Dermis microvascular lymphatic vessel endothelial cell (primary cell): ENCODE measurements at places on chromosomes 1 and 21.

DNA sequence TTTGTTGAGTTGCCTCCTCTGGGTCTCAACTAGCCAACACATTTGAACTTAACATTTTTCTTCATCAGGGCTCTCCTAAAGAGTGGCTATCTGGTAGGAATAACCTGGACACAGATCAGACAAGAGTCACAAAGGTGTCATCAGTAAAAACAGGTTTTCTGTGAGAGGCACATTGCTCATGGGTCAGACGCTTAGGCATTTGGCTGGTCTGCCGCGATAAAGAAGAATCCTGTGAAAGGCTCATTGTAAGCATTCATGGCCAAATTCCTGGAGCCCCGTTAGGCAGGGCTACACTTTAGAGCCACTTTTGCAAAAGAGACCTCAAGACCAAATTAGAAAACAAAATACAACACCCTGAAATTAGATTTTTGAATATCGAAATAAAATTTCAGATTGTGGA lies 64.2 kb upstream of the PDE4B start:
- DNase-seq, result no peak

DNA sequence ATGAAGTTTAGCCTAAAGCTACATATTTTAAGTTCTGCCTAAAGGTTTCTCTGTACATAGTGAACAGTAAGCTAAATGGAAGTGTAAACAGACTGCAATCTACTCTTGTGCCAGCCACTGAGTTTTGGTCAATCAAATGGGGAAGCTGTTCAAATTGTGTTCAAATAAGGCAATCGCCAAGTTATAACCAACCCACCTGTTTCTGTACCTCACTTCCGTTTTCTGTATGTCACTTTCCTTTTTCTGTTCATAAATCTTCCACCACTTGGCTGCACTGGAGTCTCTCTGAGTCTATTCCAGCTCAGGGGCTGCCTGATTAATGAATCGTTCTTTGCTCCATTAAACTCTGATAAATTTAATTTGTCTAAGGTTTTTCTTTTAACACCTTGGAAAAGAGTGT lies 10.8 kb upstream of the THEM4 start:
- DNase-seq, result no peak

- DNase-seq, result no peak
Measured at GRCh38 chr1:227886503-227886961, 61.2 kb downstream of the WNT9A start.

DNA sequence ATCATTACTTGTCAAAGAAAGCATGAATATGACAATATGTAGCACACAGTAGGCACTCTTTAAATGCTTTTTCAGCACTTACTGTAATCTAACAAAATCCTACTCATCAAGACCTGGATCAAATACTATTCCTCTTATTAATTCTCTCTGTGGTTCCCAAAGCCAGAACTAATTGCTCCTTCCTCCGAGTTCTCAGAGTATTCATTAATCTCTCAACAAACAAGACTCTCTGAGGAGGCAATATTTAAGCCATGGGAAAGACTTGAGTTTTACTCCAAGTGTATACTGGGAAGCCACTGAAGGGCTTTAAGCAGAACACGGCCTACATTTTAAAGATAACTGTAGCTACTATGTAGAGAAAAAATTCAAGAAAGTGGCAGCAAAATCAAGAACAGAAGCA lies 79.7 kb downstream of the ENAH start:
- DNase-seq, result no peak

DNA sequence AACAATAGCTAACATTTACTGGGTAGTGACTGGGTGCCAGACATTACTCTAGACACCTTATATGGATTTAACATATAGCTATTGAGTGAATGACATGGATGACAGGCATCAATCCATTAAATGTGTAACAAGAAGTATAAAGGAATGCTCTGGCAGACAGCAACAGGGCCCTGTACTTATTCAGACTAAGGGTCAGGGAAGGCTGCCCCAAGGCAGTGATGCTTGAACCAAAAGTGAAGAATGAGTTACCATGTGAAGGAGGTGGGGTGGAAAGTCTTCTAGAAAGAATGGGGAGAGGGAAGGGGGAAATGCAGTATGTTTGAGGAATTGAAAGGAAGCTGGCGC lies 8.3 kb upstream of the PTPRF start:
- DNase-seq, result no peak

DNA sequence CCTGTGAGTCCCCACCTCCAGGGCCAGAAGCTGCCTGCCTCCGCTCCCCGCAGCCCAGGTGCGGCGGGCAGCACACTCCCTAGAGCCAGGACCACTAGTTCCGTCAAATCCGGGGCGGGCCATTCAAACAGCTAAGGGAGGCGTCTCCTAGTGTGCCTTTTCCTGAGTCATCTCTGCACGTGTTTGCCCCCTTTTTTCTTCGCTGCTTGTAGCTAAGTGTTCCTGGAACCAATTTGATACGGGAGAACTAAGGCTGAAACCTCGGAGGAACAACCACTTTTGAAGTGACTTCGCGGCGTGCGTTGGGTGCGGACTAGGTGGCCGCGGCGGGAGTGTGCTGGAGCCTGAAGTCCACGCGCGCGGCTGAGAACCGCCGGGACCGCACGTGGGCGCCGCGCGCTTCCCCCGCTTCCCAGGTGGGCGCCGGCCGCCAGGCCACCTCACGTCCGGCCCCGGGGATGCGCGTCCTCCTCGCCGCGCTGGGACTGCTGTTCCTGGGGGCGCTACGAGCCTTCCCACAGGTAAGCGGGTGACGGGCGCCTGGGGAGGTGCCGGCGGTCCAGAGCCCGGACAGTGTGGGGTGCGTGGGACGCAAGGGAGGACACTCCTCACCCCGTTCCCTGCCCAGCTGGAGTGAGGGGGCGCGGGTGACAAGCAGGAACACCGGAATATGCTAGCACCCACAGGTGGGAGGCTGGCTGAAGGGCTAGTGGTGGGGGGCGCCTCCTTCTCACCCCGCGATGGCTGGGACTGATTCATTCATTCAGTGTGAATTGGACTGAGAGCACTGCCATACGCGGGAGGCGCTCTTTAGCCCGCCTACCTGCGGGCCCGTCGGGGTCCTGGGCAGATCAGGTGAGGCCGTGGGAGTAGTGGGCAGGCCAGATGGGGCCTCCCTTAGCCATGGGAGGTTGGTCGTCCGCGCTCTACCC lies at the start of gene TNFRSF8:
Gene TNFRSF8 (plus strand): TSS at position 163 of the 932 bp plus-strand sequence. CDS start 296 bp downstream, at position 459.
- DNase-seq, result no peak

DNA sequence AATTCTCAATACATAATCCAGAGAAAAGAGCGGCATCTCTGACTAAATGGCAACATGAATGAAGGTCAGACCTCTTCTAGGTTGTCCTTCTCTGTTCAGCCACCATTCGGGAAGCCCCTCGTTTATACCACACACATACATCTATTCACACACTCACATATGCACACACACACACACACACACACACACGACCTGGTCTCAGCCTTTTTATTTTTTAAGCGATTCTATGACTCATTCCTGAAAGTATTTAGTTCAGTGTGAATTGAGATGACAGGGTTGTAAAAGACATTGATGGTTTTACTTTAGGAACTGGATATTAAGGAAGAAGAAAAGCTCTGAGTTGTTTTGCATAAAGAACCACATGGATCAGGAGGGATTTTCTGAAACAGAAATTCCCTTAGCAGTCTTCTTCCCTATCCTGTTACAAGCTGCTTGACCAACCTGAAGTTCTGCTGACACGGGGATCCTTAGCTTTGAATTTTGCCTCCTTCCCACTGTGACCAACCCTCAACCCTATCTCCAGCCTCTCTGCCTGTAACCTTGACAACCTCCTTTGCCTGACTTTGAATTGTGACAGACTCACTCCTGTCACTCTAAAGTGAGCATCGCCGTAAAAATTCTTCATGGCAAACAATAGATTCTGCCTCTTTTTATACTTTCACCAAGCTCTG lies 383.1 kb upstream of the ESRRG start:
- no peak for DNase-seq
